Posterior cingulate gyrus (tissue), 11 donors: ENCODE measurements at places on chromosomes 16 and 17.
A peak's percentile ranks its signal among the peaks of the same experiment; 100 is the strongest.

DNA sequence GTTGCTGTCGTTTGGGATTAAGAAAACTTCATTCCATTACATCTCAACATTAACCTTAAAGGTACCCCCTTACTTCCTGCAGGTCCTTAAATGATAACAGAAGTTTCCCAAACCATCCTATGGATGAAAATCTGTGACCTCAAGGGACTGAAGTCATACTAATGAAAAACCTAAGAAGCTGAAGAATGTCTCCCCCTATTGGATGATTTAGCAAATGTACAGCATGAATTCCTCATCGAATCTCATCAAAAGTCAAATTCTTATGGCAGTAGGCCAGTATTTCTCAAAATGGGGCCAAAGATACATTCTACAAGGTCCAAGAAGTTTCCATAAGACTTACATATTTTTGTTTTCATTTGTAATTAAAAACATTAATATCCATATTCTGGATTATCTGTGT lies 13.5 kb downstream of the SCO1 start:
- DNase-seq, result no peak

DNA sequence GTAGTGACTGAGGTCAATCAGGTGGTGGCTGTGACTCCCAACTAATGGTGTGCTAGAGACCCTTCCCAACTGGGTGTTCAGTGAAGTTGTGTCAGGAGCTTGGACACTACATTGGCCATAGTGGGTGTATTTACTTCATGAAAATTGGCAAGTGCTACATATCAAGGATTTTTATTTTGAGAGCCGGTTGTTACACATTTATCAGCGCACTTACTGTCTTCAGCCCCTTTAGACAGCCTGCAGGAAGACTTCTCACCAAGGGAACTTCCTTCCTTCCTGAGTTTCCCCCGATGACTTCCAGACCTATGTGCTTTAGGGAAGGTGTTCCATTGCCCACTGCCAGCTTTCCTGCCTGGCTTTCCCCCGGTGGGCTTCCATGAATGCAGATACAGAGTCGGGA lies 261.2 kb downstream of the CBLN1 start:
- no peak for DNase-seq

GRCh38 chr17:7548585-7549400 lies at the start of gene TNFSF12:
TSS of gene TNFSF12 (plus strand) at chr17:7549058. CDS start at chr17:7549154, 96 bp downstream.
- peak; percentile 56 for DNase-seq

DNA sequence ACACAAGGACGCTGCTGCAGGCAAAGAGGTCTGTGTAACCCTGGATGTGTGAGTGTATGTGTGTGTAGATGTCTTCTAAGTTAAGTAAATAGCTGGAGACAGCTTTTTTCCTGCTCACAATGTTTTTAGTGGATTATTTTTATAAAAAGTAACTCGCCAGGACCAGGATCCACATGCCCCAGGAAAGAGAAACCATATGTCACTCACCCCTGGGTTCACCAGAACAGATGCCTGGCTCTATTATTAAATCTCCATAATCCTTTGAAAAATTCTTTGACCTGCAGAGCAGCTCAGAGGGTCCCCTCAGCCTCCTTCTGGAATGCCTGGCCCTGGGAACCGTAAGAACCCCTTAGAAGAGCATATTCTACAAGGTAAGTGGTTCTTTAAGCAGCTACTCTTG lies 18.0 kb downstream of the ABCC12 start:
- DNase-seq, result no peak

DNA sequence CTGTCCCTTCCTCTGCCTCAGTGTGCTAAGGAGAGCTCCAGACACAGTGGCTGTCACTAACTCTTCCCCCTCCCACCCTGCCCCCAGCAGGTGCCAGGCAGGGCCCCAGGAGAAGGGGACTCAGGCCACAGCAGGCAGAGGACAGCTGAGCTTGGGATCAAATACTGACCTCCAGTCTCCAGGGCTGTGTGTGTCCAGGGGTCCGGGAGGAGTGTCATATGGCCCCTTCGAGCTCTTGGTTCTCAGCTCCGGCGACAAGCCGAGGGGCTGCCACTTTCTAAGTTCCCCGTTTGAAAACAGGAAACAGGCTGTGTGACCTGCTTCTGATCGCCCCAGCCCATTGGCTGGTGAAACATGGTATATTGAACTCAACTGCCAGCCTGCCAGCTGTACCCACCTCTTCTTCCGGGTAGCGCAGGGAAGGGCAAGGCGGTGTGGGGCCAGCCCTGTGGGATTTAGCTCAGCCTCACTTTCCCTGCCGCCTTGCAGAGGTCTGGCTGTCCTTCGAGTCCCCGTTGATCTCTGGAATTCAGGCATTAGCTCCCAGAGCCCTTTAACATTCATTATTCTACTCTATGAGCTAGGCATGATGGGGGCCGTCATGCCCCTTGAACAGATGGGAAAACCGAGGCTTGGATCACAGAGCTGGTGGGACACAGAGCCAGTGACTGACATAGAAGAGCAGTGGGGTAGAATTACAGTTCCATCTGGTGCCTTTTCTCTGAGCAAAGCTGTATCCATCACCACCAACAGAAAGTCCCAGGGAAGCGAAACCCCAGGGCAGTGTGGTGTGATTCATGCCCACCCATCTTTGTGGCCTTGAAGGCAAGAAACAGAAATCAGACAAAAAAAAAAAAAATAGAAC lies at the start of gene SNX20:
Gene SNX20, minus strand, starts transcription at position 292 of the 865 bp plus-strand sequence. CDS start 3,786 bp downstream, outside the sequence.
- no peak for DNase-seq

DNA sequence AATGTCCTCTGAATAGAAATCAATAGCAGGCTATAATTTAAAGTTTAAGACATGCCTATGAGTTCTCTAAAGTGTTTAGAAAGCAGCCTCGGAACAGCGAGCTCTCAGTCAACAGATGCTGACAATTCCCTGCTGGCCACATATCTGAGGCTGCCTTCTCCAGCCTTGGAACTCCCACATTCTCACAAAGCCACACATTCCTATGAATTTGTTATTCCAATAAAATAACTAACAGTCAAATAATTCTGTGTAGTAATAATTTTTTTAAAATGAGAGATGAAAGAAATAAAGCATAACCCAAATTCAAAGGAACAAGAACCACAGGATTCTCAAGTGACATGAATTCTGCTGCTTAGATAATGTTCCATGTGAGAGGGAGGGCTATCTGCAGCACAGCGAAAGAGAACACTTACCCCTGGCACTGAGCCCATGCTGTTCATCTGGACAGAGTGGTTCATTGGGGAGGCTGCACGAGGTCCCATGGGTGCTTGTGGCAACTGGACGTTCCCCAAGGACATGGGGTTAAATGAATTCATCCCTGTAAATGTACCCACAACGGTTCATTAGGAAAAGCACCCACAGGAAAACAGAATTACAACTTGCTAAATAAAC lies 56.9 kb upstream of the TRAP1 start:
- no peak for DNase-seq
